ENCODE measurements at places on chromosomes 7 and 10.
A peak's percentile ranks its signal among the peaks of the same experiment; 100 is the strongest.

- no peak for DNase-seq
Measured at GRCh38 chr7:56007891-56008290, 43.4 kb downstream of the PSPH start.

GRCh38 chr7:130349911-130350782 lies 5.5 kb downstream of the CPA5 start:
- DNase-seq, result peak; percentile 62

- DNase-seq, result no peak
Measured at GRCh38 chr7:95297041-95297440, 27.3 kb downstream of the PON1 start.

- DNase-seq, result no peak
Measured at GRCh38 chr10:122515588-122516231, 44.8 kb upstream of the DMBT1 start.

- DNase-seq, result no peak
Measured at GRCh38 chr7:53604201-53604600, 568.8 kb downstream of the POM121L12 start.

DNA sequence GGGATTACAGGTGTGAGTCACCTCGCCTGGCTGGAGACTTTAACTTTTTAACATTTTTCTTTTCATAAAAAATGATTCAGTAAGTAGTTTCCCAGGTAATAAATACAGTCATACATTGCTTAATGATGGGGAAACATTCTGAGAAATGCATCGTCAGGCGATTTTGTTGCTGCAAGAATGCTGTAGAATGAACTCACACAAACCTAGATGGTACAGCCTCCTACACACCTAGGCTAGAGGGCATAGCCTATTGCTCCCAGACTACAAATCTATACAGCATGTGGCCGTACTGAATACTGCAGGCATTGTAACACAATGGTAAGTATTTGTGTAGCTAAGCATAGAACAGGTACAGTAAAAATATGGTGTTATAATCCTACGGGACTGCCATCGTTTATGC lies 108.5 kb upstream of the SFMBT2 start:
- no peak for DNase-seq

GRCh38 chr10:11424456-11425295 lies 186.8 kb downstream of the USP6NL start:
- DNase-seq, result no peak

DNA sequence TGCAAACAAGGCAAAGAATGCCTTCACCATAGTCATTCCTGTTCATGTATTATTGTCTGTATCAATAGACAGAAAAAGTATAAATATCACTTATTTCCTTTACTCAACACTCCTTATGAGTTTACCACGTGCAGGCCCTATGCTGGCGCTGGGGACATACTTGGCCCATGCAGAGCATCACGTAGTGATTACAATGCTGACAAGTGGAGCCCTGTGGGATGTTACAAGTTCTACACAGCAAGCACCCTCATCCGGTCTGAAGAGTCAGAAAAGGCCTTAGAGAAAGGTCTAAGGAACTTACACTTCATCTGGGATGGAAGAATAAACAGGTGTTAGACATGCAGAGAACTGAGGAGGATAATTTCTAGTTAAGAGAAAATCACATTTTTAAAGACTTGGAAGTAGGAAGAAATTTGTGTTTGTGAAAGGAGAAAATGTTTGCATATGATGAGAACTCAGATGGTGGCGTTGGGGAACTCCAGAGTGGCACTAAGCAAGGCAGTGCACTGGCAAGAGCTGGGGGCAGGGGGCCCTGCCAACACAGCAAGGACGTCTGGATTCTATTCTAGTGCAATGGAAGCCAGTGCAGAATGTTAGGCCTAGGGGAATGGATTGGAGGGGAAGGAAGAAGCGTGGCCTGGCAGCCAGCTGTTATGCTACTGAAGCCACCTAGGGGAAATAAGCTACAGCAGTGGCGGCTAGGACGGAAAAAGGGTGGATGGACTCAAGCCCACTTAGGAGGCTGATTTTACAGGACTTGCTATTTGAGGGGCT lies 116.2 kb downstream of the ELMO1 start:
- no peak for DNase-seq

DNA sequence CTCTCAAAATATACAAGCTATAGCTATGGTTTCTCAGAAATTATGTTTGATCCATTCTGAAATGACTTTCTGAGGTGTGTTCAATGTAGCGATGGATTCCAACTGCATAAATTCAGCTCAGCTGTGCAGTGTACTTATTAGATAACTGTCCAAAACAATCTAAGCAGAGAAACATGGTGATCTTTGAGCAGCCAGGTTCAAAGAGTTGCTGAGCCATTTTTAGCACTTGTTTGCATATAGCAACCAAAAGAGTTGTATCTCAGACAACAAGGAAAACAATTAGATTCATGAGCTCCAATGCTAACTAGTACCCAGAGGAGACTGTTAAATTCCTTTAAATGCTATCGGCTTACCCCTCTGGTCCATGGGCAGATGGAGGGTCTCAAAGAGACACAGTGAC lies 15.9 kb upstream of the KCNIP2 start:
- DNase-seq, result no peak

- DNase-seq, result no peak
Measured at GRCh38 chr10:43942096-43942850, 293.6 kb upstream of the ZNF32 start.

DNA sequence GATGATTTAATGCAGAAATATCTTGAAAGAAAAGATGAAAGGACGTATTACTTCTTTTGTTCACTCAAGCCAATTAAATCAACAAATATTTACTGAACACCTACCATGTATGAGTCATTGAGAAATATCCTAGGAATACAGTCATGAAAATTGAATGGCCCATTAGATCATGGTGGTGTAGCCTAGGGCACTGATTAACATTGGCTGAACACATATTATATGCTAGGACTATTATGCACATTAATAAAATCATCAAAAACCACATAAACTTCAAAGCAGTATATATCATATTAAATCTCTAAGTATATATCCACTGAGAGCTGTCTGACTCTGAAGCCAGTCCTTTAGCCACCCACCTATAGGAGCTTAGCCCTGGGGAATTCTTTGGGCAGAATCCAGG lies 41.8 kb downstream of the FAM204A start:
- no peak for DNase-seq

GRCh38 chr7:29224726-29225125 lies 30.2 kb downstream of the CHN2 start:
- DNase-seq, result no peak

GRCh38 chr10:28561531-28561930 lies 28.6 kb downstream of the WAC start:
- DNase-seq, result no peak

DNA sequence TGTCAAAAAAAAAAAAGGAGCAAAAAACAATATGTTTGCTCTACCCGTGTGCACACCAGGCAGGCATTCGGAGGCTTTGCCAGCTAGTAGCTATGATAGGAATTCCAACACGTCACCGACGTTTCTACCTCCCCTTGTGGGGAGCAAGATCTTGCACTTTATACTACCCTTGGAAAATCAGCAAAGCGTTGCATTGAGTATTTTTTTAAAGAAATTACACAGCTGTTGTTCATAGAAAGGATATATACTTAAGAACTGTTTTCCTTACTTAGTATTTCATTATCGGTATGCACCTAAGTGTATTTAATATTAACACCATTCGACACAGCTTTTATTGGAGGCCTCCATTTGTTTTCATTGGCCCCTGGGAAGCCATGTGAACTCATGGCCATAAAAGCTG lies 159.9 kb upstream of the MGMT start:
- no peak for DNase-seq

DNA sequence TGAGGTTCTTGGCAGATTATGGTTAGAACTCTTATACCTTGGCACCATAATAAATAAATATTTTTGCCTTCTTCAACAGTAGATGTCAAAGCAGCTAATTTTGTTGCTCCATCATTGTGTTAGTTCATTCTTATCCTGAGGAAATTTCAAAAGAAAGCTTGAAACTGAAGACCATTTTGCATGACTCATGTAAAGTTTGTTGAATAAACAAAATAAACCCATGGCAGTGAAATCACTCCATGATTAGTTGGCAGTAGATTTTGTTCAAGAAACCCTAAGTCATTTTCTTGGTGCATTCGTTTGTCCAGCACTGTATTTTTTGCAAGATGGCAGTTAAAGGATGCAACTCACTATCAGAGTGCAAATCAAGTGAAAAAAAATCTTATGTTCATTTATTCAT lies 91.6 kb downstream of the HECW1 start:
- no peak for DNase-seq

DNA sequence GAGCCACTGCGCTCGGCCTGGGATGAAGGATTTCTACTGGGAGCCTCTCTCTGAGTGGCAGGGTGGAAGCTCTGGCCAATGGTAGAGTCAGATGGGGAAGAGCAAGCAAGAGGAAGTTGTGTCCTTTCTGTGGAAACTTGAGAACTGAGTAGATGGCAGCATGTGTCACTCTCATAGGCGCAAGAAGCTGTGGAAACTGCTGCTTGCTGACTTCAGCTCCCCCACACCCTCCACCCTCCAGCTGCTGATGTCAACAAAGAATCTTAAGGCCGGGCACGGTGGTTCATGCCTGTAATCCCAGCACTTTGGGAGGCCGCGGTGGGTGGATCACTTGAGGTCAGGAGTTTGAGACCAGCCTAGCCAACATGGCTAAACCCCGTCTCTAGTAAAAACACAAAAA lies 39.8 kb upstream of the SRGN start:
- DNase-seq, result no peak

- DNase-seq, result no peak
Measured at GRCh38 chr10:125001313-125002046, 59.6 kb downstream of the ZRANB1 start.

DNA sequence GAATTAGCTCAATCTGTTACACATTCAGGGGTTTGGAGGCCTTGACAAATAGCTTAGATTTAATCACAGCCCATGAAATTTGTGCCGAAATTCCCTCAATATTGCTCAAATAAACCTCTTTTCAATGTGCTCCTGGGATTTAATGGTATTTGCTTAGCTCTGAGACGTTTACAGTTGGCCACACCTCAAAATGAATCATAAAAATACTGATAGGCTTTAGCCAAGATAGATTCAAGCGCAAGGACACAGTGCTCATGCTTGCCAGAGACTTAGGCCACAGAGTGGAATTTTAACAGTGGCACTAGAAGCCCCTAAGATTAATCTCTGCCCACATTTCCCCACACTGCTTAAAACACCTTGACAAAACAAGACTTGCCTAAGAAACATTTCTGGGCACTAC lies 2.3 kb upstream of the SEMA3C start:
- DNase-seq, result no peak

DNA sequence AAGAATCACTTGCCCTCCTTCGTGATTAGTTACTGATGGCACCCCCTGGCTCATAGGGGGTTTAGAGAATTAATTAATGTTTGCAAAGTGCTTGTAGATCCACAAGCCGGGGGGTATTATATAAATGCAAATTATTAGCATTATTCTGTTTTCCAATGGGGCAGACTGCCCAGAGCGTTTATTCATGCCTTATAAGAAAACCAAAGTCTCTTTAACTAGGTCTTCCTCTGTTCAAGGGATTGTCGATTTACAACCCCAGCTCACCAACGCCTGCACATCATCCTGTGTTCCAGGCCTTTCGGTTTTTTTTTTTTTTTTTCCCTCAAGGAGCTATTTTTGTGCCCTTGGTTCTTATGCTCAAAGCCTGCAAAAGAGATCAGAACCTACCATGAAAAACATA lies 630.7 kb downstream of the PARD3 start:
- DNase-seq, result no peak

- DNase-seq, result peak; percentile 68
Measured at GRCh38 chr7:108442039-108442568, 14.1 kb downstream of the NRCAM start.

DNA sequence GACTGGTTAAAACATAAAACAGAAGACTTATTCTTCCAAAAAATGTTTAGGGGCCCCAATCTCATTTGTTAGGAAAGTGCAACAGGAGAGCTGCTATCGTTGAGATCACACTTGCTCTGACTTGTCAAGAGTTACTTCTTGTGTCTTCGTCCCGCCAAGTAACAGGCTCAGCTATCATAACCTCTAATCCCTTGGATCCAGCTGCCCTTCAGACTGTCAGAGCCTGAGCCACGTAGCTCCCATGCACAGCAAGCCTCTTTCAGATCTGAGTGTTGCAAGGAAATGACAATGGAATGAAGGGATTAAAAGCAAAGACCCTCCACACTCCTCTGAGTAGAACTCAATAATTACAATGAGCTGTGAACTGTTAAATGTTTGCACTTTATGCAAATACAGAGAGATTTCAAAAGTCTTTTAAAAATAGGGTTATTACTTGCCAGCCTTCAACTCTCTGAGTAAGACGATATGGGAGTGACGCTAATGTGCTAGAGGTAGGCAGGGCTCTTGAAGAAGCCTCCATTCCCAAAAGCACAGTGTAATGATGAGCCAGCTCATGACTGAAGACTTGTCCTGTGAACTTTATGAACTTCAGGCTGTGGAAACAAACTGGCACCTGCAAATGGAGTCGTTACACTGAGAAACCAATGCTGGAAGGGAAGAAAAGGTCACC lies 28.4 kb upstream of the CDK13 start:
- DNase-seq, result no peak

DNA sequence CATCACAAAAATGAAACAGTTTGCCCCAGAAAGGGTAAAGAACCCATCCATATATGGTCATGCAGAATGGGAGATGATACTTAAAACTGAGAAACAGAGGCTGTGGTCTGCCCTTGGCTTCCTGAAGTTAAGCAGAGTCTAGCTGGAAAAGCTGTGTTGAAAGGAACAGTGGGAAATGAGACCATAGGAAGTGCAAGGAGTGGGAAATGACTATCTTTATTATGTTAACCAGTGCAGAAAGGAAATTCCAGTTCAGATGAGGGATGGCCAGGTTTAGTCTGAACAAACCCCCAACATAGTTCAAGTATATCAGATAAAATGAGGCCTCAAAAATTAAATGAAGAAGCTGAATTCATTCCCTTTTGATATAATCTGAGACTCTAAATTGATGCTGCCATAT lies 112.2 kb upstream of the TARP start:
- no peak for DNase-seq

GRCh38 chr7:159000859-159001435 lies 143.7 kb downstream of the VIPR2 start:
- no peak for DNase-seq

GRCh38 chr10:6977398-6978186 lies 397.5 kb upstream of the PRKCQ start:
- no peak for DNase-seq

DNA sequence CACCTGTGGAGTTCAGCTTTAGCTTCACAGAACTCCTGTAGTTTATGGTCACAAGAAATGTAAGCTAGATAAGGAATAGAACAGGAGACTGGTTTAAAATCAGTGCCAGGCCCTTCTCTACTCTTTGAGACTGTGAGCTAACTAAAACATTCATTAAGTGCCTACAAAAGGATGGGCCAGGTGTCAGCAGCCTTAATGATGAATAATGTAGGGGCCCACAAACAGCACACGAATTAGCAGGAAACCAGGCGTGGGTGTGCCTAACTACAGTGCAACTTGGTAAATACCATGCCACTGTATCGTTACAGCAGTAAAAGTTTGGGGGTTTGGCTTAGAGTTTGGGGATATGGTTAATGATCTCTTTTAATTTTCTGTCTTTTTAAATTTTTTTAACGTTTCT lies 6.1 kb upstream of the ABLIM1 start:
- DNase-seq, result no peak

GRCh38 chr7:128347647-128348097 lies 4.0 kb upstream of the RBM28 start:
- no peak for DNase-seq

GRCh38 chr7:111749625-111750024 lies 187.3 kb upstream of the IMMP2L start:
- DNase-seq, result no peak

- peak; percentile 8 for DNase-seq
Measured at GRCh38 chr10:73848821-73849489, 25.4 kb downstream of the CAMK2G start.
